ENCODE measurements at places on chromosomes 1 and 21. TPM values are rescaled to one million over a fixed set of nuclear protein-coding genes. Genes with fewer than 3 reads are reported as not detected.

CRP gene
- total RNA-seq = not detected

KRTAP11-1 gene
- total RNA-seq = not detected

PAFAH2 gene
- 9.4 TPM for total RNA-seq

HES3 gene
- not detected for total RNA-seq

RAB7B gene
- total RNA-seq = 0.33 TPM

DIO1 gene
- not detected for total RNA-seq

RIPK4 gene
- 12.1 TPM for total RNA-seq

MASP2 gene
- total RNA-seq = not detected

FCRL4 gene
- not detected for total RNA-seq

RIIAD1 gene
- total RNA-seq = not detected

NECTIN4 gene
- total RNA-seq = under 0.01 TPM

ZSWIM5 gene
- 0.63 TPM for total RNA-seq

ADCY10 gene
- not detected for total RNA-seq

ICOSLG gene
- 1.3 TPM for total RNA-seq

GJA9 gene
- total RNA-seq = not detected

REG4 gene
- total RNA-seq = not detected

PTCH2 gene
- total RNA-seq = under 0.01 TPM

DYRK3 gene
- 7.1 TPM for total RNA-seq

KRTAP13-2 gene
- not detected for total RNA-seq

DNASE2B gene
- not detected for total RNA-seq

NPL gene
- total RNA-seq = 0.33 TPM

NTNG1 gene
- 7.9 TPM for total RNA-seq

ADAMTS4 gene
- 0.25 TPM for total RNA-seq

DHDDS gene
- 33.6 TPM for total RNA-seq

PRAMEF4 gene
- not detected for total RNA-seq

MNDA gene
- total RNA-seq = not detected

MYOC gene
- not detected for total RNA-seq

SFN gene
- total RNA-seq = 21.7 TPM

MTARC1 gene
- 5.2 TPM for total RNA-seq

SH2D2A gene
- total RNA-seq = 2.3 TPM

Data from mesangial cell (primary cell).